NCI-H510A (cell line): ENCODE measurements at places on chromosomes 13 and 19.

DNA sequence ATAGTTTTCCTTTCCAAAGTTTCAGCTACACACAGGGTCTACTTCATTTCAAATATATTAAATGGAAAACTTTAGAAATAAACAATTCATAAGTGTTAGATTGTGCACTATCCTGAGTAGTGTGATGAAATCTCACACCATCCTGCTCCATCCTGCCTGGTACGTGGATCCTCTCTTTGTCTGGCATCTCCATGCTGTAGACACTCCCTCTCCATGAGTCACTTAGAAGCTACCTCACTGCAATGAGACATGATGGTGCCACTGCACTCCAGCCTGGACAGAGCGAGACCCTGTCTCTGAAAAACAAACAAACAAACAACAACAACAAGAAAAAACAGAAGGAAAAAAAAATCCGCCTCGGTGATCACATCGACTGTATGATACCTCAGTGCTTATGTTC is 191.8 kb downstream of the PCCA start:
- no peak for DNase-seq

GRCh38 chr19:18789422-18789869 is 1.7 kb downstream of the COMP start:
- DNase-seq, result no peak

GRCh38 chr13:75473468-75473867 is 8.5 kb downstream of the TBC1D4 start:
- DNase-seq, result no peak

DNA sequence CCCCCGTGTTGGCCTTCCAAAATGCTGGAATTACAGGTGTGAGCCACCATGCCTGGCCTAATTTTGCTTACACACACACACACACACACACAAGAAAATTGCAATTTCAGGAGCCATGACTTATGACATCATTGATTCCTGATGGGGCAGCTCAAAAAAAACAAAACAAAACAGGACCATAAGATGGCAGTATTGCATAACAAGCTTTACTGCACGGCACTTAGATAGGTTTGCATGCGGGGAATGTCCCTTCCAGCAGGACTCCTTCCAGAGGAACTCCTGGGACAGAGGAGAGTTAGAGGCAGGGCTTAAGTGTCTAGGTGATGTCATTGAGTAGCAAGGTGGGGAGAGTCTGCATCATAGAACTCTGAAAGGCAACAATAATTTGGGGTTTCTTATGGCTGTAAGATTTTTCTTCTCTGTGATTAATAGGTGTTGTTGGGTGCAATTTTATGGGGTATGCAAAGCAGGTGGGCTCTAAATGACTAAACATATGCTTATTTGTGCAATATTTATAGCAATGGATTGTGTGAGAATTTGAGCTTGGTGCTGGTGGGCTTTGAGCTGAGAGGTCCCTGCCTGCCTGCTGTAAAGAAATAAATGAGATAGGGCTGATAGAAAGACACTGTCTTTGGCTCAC is 9.0 kb upstream of the ACSBG2 start:
- no peak for DNase-seq

DNA sequence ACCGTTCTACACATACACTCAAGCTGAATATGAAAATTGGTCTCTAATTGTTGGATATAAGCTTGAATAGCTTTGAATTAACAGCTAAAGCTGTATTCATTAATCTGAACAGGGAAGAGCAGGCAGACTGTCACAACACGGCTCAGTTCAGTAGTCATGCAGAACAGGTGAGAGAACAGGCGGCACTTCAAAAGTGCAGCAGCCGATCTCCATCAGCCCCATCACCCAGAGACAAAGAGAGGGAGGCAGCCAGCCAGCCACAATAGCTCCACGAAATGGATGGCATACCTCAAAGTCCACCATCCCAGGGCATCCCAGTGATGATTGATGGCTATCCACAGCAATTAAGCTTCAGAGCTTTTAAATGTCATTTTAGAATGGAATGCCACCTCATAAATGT is 419.2 kb downstream of the OLFM4 start:
- DNase-seq, result no peak

DNA sequence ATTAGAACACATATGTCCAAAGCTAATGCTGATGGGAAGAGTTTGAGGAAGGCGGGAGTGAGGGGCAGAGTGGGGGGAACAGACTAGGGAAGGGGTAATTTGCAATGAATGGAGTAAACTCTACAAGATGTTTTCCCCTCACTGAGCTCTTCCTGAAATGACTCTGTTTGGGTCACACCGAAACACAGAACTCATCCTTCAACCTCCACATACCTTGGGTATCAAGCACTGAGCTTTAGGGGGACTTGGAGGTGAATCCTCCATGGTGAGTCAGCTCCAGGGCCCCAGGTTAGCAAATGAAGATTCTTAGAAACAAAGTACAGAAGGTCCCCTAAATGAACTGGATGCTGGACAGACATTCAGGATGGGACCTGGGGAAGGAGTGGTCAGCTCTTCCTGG is 1.3 kb upstream of the SIGLEC10 start:
- DNase-seq, result no peak

GRCh38 chr13:31772231-31772630 is 32.9 kb downstream of the RXFP2 start:
- no peak for DNase-seq

DNA sequence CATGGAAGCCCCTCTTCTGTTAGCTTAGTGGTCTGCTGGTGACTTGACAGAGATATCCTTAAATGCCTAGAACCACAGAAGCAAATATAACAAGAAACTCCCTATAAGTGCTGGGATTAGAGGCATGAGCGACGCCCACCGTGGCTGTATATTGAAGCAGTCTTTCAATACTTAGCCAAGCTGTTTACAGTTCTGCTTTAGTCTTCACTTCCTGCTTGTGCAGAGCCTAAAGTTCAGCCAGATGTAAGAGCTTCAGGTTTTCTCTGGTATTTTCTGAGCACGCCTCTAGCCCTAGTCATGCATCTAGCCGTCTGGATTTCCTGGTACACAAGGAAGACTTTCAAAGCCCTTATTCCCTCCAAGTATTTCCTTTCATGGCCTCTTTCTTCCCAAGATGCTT is 28.5 kb downstream of the TRPM4 start:
- DNase-seq, result no peak

DNA sequence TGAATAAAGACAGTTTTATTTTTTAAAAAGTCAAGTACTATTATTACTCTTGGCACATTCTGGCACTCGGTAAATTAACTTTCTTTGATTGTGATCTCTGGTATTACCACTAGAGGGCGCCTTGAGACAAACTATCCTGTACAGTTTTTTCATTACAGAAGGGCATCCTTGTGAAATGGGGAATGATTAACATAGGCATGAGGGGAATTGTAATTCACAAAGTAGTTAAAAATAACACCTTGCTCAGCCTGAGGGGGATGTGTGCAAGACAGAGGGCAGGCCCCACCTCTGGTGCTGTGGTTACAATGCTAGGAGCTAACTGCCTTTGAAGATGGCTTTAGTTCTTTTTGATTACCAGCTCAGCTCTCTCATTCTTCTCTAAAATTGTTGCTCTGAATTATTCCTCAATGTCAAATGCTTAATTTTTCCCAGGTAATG is 24.2 kb upstream of the C1QTNF9B start:
- DNase-seq, result no peak

DNA sequence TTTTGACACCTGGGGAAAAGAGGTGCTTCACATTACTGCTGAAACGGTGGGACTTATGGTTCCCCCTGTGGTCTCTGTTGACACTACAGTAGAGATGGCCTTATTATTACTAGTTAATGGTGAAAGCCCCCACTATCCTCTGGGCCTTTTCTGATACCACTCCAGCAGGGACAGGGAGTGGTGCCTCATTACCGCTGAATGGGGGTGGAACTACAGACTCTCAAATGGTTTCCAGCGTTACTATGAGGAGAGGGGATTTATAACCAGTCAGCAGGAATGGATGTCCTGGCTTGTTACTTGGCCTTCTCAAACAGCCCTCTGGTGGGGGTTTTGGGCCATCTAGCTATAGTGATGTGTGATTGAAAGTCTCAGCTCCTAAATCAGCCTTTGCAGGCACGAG is 96.7 kb upstream of the DIAPH3 start:
- no peak for DNase-seq

DNA sequence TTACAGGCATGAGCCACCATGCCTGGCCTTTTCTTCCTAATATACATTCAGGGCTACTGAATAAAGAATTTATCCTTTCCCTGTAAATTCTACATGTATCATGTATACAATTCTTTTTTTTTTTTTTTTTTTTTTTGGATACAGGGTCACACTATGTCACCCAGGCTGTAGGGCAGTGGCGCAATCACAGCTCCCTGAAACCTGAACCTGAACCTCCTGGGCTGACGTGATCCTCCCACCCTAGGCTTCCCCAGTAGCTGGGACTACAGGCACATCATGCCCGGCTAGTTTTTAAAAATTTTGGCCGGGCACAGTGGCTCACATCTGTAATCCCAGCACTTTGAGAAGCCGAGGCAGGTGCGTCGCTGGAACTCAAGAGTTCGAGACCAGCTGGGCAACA is 6.5 kb upstream of the SLC44A2 start:
- DNase-seq, result no peak

- DNase-seq, result no peak
These were observed 9.2 kb downstream of the CYP2B6 start for GRCh38 chr19:41000310-41000737.

DNA sequence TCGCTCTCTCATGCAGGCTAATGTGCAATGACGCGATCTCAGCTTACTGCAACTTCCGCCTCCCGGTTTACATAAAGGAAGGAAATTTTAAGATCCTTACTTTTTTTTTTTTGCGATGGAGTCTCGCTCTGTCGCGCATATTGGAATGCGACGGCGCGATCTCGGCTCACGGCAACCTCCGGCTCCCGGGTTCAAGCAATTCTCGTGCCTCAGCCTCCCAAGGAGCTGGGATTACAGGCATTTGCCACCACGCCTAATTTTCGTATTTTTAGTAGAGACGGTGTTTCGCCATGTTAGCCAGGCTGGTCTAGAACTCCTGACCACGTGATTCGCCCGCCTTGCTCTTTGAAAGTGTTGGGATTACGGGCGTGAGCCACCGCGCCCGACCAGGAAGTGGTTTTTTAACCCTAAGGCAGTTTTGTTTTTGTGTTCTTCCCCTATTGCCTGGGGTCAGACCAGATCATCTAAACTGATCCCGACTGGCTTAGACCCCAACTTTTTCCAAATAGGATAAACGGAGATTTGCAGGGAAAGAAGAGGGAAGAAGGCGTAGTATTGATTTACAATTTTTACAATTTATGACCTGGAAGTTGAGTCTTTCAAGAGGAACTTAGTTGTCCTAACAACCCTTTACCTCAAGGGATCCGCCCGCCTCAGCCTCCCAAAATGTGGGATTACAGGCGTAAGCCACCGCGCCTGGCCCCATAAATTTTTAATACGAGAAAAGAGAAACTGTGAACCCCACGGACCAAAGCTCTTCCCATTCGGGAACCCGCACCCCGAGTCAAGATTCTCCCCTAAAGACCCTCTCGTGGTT is 142.0 kb downstream of the ZNF737 start:
- no peak for DNase-seq

DNA sequence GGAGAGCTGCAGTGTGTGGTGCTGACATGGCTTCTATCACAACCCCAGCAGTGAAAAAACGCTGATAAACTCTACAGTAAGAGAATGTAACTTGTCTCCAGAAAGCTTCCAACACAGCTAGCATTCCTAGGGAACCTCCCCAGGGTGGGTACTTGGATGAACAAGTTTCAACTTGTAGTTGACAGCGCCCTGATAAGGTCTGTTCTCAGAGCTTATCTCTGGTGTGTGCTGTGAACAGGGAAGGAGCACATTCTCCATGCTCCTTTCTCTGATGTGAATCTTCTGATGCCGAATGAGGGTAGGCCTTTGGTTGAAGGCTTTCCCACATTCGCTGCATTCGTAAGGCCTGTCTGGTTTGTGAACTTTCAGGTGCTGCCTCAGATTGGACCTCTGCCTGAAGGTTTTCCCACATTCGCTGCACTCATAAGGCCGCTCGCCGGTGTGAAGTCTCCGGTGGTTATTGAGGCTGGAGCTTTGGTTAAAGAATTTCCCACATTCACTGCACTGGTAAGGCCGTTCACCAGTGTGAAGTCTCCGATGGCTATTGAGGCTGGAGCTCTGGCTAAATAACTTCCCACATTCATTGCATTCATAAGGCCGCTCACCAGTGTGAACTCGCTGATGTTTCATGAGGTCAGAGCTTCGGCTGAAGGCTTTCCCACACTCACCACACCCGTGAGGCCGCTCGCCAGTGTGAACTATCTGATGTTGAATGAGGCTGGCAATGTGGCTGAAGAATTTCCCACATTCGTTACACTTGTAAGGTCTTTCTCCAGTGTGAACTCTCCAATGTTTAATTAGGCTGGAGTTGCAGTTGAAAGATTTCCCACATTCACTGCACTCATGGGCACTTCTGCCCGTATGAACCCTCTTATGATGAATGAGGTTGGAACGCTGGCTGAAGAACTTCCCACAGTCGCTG is 5.9 kb downstream of the ZNF792 start:
- no peak for DNase-seq

- DNase-seq, result no peak
These were observed 8.1 kb downstream of the PIK3R2 start for GRCh38 chr19:18160971-18161635.

- DNase-seq, result no peak
These were observed 162.7 kb downstream of the TBC1D4 start for GRCh38 chr13:75319254-75319653.

- no peak for DNase-seq
These were observed 1.7 kb upstream of the NCLN start for GRCh38 chr19:3183721-3184641.

GRCh38 chr13:76293346-76293745 is 592.9 kb downstream of the KCTD12 start:
- DNase-seq, result no peak

- no peak for DNase-seq
These were observed 50.0 kb upstream of the POSTN start for GRCh38 chr13:37648609-37649008.

- DNase-seq, result no peak
These were observed at the start of gene RSPH6A for GRCh38 chr19:45814851-45815480. Gene RSPH6A (minus strand): TSS chr19:45815308. CDS start chr19:45815176, 132 bp downstream.

GRCh38 chr19:47075941-47076340 is 27.5 kb upstream of the TMEM160 start:
- no peak for DNase-seq

GRCh38 chr13:36887758-36888521 is 32.1 kb downstream of the SMAD9 start:
- DNase-seq, result no peak

DNA sequence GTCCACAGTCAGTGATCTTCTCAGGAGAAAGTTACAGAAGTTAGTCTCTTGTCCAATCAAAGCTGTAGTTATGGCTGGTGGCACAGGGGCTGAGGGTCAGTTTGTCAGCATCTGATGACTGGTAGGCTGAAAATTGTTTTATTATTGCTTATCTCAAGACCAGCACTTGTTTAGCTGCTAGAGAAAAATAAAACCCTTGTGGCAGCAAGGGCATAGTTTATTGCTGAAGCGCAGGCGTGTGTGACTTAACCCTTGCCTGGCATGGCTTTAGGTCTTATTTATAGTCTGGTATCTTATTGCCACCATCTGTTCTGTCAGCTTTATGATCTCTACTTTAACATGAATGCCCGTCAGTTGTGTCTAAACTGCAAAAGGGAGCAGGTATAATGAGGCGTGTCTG is 154.7 kb downstream of the USP12 start:
- DNase-seq, result no peak

DNA sequence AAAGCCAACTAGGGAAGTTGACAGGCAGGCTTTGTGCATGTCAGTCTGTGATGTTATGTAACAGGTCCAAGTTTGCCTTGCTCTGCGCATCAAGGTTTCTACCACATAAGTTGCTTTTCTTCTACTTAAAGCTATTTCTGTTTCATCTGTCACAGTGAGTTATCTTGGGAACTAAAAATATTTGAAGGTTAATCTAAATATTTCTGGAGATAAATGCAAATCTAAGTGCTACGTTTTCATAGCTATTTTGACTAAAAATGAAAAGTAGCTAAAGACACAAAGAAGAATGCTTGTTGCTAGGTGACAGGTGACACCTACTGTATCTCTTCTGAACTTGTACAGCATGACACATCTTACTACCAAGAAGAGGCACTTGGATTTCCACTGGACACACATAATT is 135.6 kb downstream of the KLF12 start:
- DNase-seq, result no peak
